ENCODE measurements at places on chromosomes 6 and 20. TPM values are rescaled to one million over a fixed set of nuclear protein-coding genes. Genes with fewer than 3 reads are reported as not detected.

- H3K4me3 ChIP-seq, result no peak overlapping the region
- H3K27me3 ChIP-seq, result no peaks in the 10 kb centered on the region
Measured at GRCh38 chr20:40481743-40482458, 207.1 kb downstream of the MAFB start.

DNA sequence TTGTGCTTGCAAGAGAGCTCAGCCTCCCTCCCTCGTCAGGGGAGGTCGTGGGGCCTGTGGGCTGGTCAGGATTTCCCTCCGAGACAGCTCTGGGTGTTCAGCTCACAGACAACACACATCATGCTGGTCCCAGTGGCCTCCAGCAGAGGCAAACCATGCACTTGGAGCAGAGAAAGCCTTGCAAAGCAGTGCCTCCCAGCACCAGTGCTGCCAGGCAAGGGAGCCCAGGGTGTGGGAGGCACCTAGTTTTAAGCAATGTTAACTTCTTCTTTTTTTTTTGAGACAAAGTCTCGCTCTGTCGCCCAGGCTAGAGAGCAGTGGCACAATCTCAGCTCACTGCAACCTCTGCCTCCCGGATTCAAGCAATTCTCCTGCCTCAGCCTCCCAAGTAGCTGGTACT is 34.0 kb upstream of the INSM1 start:
- no peaks in the 10 kb centered on the region for H3K27me3 ChIP-seq
- no peak for DNase-seq
- no peaks in the 10 kb centered on the region for H3K4me1 ChIP-seq

DNA sequence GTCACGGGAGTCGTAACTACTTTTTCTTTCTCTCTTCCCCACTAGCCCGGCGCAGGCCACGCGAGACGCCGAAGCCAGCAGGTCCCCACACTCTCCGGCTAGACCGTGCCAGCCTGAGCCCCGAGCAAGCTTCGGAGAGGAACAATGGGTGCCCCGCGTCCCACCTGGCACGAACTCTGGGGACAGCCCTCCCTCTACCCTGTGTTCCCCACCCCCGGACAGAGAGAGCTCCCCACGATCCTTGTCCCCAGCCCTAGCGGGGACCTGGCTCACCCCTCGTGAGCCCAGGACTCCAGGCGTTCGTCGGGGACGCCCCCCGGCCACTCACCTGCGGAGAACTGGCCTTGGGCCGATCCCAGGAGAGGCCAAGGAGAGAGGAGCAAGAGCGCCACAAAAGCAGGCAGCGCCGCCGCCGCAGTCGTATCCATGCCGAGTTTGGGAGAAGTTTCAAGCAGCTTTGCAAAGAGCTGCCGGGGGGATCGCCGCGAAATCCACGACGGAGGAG is 416 bp downstream of the PTPRK start:
- no peak for DNase-seq
- H3K4me3 ChIP-seq, result no peak overlapping the region
- no peaks in the 10 kb centered on the region for H3K36me3 ChIP-seq
- H3K4me1 ChIP-seq, result no peaks in the 10 kb centered on the region
- H3K27me3 ChIP-seq, result no peaks in the 10 kb centered on the region
- no peak overlapping the region for H3K27ac ChIP-seq

GRCh38 chr6:134537146-134537555 is 219.2 kb upstream of the SGK1 start:
- H3K27me3 ChIP-seq, result no peaks in the 10 kb centered on the region
- no peaks in the 10 kb centered on the region for H3K4me1 ChIP-seq
- no peak for DNase-seq
- H3K36me3 ChIP-seq, result no peaks in the 10 kb centered on the region

DNA sequence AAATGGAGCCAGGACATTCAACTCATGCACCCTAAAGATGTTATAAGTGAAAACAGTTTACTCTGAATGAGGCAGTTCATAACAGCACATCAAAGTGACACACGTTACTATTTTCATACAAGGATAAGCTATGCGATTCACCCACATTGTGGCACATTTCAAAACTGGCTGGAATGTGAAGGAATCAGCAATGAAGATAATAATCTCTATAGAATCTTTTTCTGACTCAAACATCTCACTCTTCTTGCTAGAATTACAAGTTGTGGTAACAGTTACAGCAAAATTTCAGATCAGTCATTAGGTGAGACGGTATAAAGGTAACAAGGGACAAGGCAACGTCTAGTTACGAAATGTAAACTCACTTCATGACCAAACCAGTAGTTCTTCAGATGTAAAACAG is 17.5 kb downstream of the TMEM244 start:
- H3K27me3 ChIP-seq, result no peaks in the 10 kb centered on the region
- H3K36me3 ChIP-seq, result no peaks in the 10 kb centered on the region
- peaks cover 11% of the 10 kb centered on the region for H3K4me1 ChIP-seq
- no peak for DNase-seq

GRCh38 chr20:47686545-47686944 is 98.7 kb downstream of the SULF2 start:
- no peak for DNase-seq
- H3K4me1 ChIP-seq, result peaks cover 7% of the 10 kb centered on the region
- no peak overlapping the region for H3K27ac ChIP-seq
- H3K27me3 ChIP-seq, result peaks cover 81% of the 10 kb centered on the region

GRCh38 chr6:168315596-168315995 is 4.0 kb downstream of the DACT2 start:
- no peaks in the 10 kb centered on the region for H3K36me3 ChIP-seq
- peaks cover 25% of the 10 kb centered on the region for H3K27me3 ChIP-seq
- no peaks in the 10 kb centered on the region for H3K4me1 ChIP-seq
- no peak for DNase-seq

DNA sequence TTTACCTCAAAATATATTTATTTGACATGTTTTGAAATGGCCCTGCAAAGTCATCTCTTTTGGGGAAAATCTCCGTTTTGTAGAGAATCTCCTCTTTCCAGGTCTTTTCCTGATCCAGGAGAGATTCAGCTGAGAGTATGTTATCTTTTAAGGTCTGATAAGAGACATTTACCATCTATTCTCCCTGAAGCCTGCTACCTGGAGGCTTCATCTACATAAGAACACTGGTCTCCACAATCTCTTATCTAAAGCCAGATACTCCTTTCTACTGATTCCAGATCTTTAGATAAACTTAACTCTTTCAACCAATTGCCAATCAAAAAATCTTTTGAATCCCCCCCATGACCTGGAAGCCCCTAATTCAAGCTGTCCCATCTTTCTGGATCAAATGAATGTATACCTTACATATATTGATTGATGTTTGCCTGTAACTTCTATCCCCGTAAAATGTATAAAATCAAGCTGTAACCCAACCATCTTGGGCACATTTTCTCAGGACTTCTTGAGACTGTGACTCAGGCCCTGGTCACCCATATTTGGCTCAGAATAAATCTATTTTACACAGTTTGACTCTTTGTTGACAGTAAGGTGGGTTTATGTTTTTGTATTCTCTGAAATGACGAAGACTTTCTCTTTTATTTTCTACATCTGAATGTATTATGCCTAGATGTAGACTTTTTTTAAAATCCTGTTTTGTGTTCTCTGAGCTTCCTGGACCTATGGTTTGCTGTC is 95.5 kb downstream of the ECT2L start:
- no peak overlapping the region for H3K4me3 ChIP-seq
- no peaks in the 10 kb centered on the region for H3K27me3 ChIP-seq

DNA sequence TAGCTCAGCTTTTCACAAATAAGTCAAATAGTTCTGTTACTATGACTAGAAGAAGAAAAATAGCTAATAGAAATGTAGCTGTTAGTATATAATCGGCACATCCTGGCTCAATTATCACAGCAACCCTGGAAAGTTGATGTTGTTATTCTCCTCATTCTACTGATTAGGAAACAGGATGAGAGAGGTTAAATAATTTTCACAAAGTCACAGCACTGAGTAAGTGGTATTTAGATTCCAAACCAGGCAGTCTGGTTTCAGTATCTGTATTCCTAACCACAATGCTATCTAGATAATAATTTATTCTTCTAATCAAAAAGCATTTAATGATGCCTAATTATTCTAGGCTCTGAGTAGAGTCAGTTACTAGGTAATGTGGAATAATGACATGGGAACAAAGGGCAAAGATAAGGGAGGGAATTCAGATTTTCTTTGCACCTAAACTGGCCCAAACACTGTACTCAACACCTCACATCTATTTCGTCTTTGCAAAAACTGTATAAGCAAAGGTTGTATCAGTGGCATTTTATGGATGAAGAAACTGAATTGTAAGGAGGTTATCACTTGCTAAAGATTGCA is 51.3 kb downstream of the PDE7B start:
- no peak overlapping the region for H3K4me3 ChIP-seq
- no peaks in the 10 kb centered on the region for H3K4me1 ChIP-seq
- no peaks in the 10 kb centered on the region for H3K27me3 ChIP-seq
- DNase-seq, result no peak

- no peaks in the 10 kb centered on the region for H3K27me3 ChIP-seq
- no peaks in the 10 kb centered on the region for H3K4me1 ChIP-seq
- no peaks in the 10 kb centered on the region for H3K36me3 ChIP-seq
- no peak overlapping the region for H3K4me3 ChIP-seq
- no peak for DNase-seq
- no peak overlapping the region for H3K27ac ChIP-seq
Measured at GRCh38 chr6:72595812-72596211, 26.1 kb upstream of the KCNQ5 start.

DNA sequence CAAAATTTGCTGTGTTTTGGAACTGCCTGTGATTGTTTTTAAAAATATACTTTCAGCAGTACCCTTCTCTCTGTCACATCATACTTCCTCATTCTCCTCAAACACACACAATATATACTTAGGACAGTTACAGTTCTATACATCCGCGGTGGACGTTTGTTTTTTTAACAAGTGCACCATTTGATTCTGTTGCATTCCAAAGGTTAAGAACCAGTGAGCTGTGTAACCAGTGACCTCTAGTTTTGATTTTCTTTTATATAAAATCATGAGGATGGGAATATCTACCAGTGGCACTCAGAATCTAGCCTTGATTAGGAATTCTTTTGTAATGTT is 152.8 kb downstream of the CARMIL1 start:
- no peak overlapping the region for H3K27ac ChIP-seq
- no peaks in the 10 kb centered on the region for H3K36me3 ChIP-seq
- no peak for DNase-seq
- H3K27me3 ChIP-seq, result no peaks in the 10 kb centered on the region
- H3K4me1 ChIP-seq, result no peaks in the 10 kb centered on the region

GRCh38 chr6:119880840-119881239 is 531.3 kb upstream of the MAN1A1 start:
- no peaks in the 10 kb centered on the region for H3K27me3 ChIP-seq
- H3K4me1 ChIP-seq, result no peaks in the 10 kb centered on the region
- H3K36me3 ChIP-seq, result no peaks in the 10 kb centered on the region
- H3K4me3 ChIP-seq, result no peak overlapping the region
- no peak overlapping the region for H3K27ac ChIP-seq

DNA sequence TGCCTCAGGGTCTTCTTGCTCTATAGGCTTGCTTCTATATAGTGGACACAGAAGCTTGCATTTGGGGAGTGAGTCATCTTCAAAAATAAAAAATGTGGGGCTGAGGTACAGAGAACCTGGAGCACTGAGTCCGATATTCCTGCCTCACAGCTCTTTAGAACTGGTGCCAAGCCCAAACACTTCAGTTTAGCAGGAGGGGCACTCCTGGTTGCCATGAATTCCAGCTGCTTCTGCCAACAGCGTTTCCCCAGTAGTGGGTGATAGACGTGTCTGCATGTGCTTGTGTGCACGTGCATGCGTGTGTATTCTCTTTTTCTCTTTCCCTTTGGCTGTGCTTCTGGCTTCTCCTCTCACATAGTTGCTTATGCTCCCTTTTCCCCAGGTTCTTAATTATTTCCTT is 11.9 kb downstream of the DNPH1 start:
- H3K4me1 ChIP-seq, result peaks cover 31% of the 10 kb centered on the region
- no peak for DNase-seq
- no peaks in the 10 kb centered on the region for H3K36me3 ChIP-seq
- H3K4me3 ChIP-seq, result no peak overlapping the region
- H3K27me3 ChIP-seq, result no peaks in the 10 kb centered on the region

- no peaks in the 10 kb centered on the region for H3K36me3 ChIP-seq
- H3K27ac ChIP-seq, result no peak overlapping the region
- H3K27me3 ChIP-seq, result no peaks in the 10 kb centered on the region
- no peak overlapping the region for H3K4me3 ChIP-seq
- H3K4me1 ChIP-seq, result no peaks in the 10 kb centered on the region
Measured at GRCh38 chr6:9520417-9521151, 894.3 kb downstream of the TFAP2A start.

GRCh38 chr6:15464211-15464725 is 198.6 kb downstream of the DTNBP1 start:
- H3K4me1 ChIP-seq, result no peaks in the 10 kb centered on the region
- no peak overlapping the region for H3K4me3 ChIP-seq
- H3K27ac ChIP-seq, result no peak overlapping the region
- peak; percentile 76 for DNase-seq
- peaks cover 9% of the 10 kb centered on the region for H3K36me3 ChIP-seq

DNA sequence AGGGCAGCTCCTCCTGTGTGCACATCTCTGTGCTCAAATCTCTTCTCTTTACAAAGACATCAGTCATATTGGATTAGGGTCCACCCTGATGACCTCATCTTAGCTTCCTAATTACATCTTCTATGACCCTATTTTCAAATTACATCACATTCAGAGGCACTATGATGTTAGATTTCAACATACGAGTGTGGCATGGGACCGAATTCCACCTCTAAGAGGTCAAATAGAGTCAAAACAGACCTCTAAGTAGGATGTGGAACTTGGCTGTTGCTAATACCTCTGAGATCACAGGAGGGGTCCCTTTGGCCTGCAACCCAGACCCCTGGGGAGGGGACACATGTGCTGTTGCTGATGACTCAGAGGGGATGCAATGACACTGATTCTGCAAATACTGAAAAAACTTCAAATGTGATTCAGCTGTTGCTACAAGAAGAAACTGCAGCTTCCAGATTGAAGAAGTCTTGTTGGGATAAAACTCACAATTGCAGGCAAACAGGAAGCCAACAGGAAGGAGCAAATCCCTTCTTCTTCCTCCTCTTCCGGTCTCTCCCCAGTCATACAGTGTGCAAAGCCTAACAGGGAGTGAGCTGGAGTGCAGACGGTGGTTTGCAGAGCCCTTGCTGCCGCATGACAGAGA is 216.2 kb downstream of the MYLK4 start:
- no peak overlapping the region for H3K4me3 ChIP-seq
- H3K27me3 ChIP-seq, result peaks cover 6% of the 10 kb centered on the region
- no peak overlapping the region for H3K27ac ChIP-seq
- no peaks in the 10 kb centered on the region for H3K4me1 ChIP-seq
- DNase-seq, result no peak
- H3K36me3 ChIP-seq, result no peaks in the 10 kb centered on the region

GRCh38 chr6:131456565-131456964 is 116.5 kb upstream of the ARG1 start:
- H3K27me3 ChIP-seq, result no peaks in the 10 kb centered on the region
- H3K4me3 ChIP-seq, result no peak overlapping the region
- no peaks in the 10 kb centered on the region for H3K36me3 ChIP-seq
- no peaks in the 10 kb centered on the region for H3K4me1 ChIP-seq
- no peak overlapping the region for H3K27ac ChIP-seq
- no peak for DNase-seq

- peaks cover 25% of the 10 kb centered on the region for H3K36me3 ChIP-seq
- no peak overlapping the region for H3K27ac ChIP-seq
- DNase-seq, result no peak
Measured at GRCh38 chr20:35541118-35541782, 628 bp upstream of the ERGIC3 start.

GRCh38 chr6:122200440-122200839 is 199.0 kb upstream of the HSF2 start:
- no peaks in the 10 kb centered on the region for H3K27me3 ChIP-seq
- no peaks in the 10 kb centered on the region for H3K4me1 ChIP-seq
- no peaks in the 10 kb centered on the region for H3K36me3 ChIP-seq
- H3K4me3 ChIP-seq, result no peak overlapping the region
- no peak for DNase-seq

CLVS2 gene
- 0.13 TPM for total RNA-seq

PI3 gene
- total RNA-seq, result not detected

FRK gene
- total RNA-seq, result 0.22 TPM

SLC13A3 gene
- total RNA-seq, result 16.4 TPM

FOXS1 gene
- total RNA-seq, result not detected

ULBP2 gene
- 0.78 TPM for total RNA-seq

DOK5 gene
- total RNA-seq, result not detected

RIMS1 gene
- total RNA-seq, result not detected

All from K562 (cell line).